ENCODE measurements at places on chromosomes 12 and 14.

- no peak for DNase-seq
These were observed 1.2 kb downstream of the GPR132 start for GRCh38 chr14:105064001-105064400.

DNA sequence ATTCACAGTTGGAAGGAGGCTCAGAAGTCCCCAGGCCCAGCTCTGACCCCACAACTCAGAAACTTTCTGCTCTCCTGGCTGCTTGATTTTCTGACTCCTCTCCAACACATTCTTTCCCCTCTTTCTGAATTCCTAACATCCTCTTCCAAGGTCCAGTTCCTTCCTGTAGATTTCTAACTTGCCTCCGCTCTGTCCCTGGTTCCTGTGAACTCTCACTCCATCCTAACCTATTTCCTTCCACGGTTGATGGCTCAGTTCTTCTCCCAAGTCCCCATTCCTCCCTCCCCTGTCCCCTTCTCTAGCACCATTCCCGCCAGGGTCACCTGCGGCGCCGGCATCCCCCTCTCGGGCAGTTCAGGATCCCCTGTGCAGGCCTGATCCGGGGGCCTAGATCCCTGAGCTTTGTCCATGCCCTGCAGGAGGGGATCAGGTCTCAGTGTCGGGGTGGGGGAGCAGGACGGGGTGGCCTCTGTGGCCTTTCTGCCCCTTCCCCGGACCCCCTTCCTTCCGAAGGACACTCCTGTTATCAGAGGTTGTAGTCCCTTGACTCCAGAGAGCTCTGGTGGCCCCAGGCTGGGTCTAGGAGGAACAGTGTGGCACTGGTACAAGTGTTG lies 6.0 kb upstream of the SLC22A17 start:
- no peak for DNase-seq

DNA sequence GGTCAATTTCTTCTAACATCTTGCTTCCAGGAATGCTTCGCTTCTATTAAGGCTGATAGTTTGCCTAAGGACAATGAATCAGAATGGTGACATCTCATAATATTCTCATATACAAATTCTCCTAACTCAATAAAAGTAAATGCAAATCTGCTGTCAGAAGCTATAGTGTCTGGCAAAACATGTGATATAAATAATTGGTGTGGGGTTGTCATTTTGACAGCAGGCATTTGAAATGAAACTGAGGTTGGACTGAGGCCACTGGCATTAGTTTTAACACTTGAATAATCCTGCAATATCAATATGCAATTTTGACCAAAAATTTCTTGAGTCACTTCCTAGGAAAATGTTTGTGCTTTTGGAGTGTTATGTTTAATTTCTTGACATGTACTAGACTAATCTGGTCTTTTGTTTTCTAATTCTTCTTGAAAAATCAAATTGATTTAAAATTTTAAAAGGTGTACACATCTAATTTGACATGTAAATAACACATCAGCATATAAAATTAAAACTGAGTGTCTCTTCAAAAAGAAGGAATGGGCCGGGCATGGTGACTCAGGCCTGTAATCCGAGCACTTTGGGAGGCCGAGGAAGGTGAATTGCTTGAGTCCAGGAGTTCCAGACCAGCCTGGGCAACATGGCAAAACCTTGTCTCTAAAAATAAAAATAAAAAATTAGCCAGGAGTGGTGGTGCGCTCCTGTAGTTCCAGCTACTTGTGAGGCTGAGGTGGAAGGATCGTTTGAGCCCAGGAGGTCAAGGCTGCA lies 92.3 kb upstream of the BTG1 start:
- no peak for DNase-seq

DNA sequence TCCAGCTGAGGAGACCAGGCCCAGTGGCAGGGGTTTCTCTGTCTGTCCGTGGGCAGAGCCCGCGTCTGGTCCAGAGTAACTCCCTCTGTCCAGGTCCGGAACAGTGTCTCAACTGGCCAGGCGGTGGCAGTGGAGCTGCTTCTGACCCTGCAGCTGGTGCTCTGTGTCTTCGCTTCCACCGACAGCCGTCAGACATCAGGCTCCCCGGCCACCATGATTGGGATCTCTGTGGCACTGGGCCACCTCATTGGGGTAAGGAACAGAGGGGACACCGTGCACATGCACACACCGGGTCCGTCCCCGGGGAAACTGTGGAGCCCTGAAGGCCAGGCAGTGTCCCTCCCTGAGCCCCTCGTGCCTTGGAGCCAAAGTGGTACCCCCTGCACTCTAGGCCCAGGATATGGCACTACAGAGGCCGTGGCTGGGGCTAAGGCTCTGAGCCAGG lies 1.5 kb downstream of the AQP6 start:
- no peak for DNase-seq

DNA sequence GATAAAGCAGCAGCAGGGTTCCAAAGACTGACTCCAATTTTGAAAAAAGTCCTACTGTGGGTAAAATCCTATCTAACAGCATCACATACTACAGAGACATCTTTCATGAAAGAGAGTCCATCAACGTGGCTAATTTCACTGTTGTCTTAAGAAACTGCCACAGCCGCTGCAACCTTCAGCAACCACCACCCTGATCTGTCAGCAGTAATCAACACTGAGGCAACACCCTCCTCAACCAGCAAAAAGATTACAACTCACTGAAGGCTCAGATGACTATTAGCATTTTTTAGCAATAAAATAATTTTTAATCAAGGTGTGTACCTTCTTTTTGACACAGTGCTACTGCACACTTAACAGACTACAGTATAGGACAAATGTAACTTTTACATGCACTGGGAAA lies 6.6 kb downstream of the CAPRIN2 start:
- no peak for DNase-seq

DNA sequence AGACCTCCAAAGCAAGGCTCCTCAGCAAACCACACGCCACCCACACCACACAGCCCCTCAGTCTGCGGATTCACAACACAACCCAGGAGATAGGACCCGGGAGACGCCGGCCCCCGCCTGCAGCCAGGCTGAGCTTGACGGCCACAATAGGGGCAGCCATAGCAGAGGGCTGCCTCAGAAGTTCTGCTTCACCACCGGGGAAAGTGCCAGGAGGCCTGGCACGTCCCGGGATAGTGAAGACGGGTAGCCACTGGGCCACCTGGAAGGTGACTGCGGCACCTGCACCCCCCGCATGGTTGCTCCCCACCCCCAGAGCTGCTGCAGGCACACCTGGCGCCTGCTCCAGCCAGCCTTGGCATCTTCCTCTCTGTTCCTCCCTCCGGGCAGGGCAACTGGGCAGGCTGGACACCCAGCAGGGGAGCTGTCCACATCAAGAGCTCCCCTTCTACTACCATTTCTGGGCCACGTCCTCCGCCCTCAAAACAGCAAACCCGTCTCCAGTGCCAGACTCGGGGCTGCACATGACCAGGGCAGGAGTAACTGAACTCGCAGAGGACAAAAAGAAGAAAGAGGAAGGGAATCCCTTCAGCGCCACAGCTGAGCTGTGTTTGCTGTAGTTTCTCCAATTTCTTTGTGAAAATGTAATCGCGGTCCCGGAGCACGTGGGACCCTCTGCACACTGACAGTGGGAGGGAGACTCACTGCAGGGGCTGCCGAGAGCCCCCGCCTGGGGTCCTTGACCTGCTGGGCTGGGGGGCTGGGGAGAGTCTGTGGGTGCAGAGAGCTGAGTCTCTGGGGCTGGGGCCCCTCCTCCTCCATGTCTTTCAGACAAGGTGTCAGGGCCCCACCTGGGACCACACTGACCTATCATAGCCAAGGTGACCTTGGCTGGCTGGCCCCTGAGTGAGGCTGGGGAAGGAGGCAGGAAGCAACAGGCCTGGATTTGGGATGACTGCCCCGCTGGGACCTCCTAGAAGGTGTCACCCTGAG lies 74.2 kb upstream of the C14orf180 start:
- no peak for DNase-seq

DNA sequence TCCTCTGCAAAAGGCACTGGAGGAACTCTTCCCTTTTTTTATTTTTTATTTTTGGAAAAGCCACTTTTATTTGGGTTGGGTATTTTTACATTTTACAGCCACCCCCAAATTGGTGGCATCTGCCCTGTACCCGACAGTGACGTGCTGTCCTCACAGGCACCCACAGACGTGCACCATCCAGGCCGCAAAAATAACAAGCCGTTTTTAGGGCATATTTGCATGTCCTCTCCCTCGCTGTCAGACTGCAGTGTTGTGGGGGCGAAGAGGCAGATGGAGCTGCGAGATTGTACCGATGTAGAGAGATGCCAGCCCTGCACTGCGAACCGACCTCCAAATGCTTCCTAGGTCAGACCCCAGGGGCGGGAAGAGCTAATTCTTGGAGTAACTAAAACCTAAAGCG lies 12.2 kb downstream of the JDP2 start:
- DNase-seq = no peak

GRCh38 chr12:113271466-113271852 lies 50.2 kb downstream of the TPCN1 start:
- no peak for DNase-seq

Data from NCI-H1436 treated with DMSO at 0.1 percent for 48 hours (cell line).